Astrocyte of the cerebellum (primary cell): ENCODE measurements at places on chromosomes 2 and 18.

- no peak for DNase-seq
These were observed 75.5 kb downstream of the NPAS2 start for GRCh38 chr2:100895402-100895801.

- no peak for DNase-seq
These were observed 251.9 kb downstream of the FBXO15 start for GRCh38 chr18:73895701-73896100.

GRCh38 chr2:227642656-227643055, 23.9 kb upstream of the SCYGR5 start:
- DNase-seq = no peak

- no peak for DNase-seq
These were observed 49.8 kb upstream of the SLC1A4 start for GRCh38 chr2:64939332-64939917.

- DNase-seq = no peak
These were observed 111.7 kb upstream of the DYNAP start for GRCh38 chr18:54479365-54479764.

DNA sequence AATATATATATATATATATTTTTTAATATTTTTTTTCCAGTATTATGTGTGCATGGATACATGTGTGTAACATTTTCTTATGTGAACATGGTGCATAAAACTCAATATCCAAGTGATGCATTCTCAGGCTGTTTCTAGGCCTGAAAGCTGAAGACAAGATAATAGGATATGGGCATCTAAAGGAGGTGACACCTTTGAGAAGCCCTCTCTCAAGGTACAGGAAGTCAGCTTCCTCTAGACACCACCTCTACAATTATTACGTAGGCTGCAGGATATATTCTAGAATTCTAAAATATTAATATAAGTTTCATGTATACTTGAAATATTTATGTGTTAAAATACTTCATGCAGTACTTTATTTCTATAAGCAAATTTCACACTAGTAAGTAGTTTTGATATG, 327.5 kb downstream of the PTPRM start:
- no peak for DNase-seq

- no peak for DNase-seq
These were observed 56.3 kb downstream of the SCG2 start for GRCh38 chr2:223545830-223546229.

- DNase-seq = no peak
These were observed 221.6 kb downstream of the ALPK2 start for GRCh38 chr18:58407263-58407648.

GRCh38 chr2:12289120-12289802, 427.5 kb upstream of the TRIB2 start:
- no peak for DNase-seq

GRCh38 chr2:105393373-105394055, 5.3 kb downstream of the FHL2 start:
- DNase-seq = peak; percentile 73
